ENCODE measurements at places on chromosomes 11 and 22.
A peak's percentile ranks its signal among the peaks of the same experiment; 100 is the strongest.

DNA sequence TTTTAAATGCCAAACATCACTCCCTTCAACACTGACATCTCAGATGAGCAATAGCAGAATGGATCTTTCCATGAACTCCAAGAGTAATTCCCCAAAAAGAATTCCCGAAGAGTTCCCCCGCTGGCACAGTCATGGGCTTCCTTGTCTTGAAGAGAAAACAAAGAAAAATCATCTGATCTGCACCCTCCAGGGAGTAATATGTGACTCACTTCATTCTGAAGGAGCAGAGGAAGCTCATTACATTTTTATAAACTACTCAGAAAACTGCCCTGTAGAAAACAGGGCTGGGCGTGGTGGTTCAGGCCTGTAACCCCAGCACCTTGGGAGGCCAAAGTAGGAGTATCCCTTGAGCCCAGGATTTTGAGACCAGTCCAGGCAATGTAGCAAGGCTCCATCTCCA, 35.7 kb downstream of the CELSR1 start:
- peak; percentile 88 for DNase-seq

DNA sequence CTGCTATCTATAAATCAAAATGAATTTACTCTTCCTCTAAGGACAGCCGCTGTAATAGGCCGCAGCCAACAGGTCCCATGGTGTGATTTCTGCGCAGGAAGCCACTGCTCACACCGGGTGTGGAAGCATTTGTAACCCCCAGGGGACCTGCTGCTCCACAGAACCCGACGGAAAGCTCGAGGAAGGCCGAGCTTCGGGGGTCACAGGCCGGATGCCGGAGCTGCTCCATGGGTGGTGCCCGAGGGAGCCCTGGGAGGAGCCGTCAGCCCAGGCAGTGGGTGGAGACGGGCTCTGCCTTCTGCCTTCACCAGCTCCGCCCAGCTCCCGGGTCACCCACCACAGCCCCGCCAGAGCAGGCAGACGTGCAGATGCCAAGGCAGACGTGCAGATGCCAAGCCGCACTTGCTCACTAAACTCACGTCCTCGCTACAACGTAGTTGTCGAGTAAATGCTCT, 63.5 kb downstream of the BRD1 start:
- DNase-seq, result peak; percentile 36

DNA sequence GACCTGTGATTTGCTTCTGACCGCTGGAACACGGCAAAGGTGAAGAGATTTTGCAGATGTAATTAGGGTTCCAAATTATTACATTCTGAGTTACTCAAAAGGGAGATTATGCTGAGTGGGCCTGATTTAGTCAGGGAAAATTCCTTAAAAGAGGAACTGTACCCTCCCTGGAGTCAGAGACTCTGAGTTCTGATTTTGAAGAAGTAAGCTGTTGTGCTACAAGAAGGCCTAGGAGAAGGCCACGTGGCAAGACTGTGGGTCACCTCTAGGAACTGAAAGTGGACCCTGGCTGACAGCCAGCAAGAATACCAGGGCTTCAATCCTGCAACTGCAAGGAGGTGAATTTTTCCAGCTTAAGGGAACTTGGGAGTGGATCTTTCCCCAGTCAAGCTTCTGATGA, 45.3 kb downstream of the CHRDL2 start:
- DNase-seq, result no peak

GRCh38 chr22:41848468-41848867, 15.6 kb downstream of the SREBF2 start:
- no peak for DNase-seq

DNA sequence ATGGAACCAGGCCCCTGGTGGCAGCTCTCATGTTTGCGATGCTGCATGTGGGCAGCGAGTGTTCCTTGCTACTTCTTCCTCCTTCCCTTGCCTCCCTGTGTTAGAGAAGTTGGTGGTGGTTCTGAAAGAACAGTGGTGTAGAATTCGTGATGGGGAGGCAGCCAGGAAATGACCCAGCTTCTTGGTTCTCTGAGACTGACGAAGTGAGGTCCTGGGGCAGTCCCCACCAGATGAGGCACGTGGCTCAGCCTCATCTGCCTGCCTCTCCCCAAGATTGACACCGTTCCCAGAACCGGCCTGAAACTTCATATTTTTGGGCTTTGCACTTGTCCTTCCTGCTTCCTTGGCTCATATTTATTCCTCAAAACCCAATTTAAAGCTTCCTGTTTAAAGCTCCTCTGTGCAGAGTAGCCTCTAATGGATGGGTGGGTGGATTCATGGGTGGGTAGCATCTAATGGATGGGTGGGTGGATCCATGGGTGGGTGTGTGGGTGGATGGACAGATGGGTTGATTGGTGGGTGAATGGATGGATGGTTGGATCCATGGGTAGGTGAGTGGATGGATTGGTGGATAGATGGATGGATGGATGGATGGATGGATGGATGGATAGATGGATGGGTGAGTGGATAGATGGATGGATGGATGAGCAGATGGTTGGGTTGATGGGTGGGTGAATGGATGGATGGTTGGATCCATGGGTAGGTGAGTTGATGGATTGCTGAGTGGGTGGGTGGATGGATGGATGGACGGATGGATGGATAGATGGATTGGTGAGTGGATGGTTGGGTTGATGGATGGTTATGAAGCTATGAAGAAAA, 77.3 kb upstream of the ATXN10 start:
- DNase-seq, result no peak

- DNase-seq, result no peak
Observed at GRCh38 chr11:126113963-126114362, 51.3 kb upstream of the CDON start.

DNA sequence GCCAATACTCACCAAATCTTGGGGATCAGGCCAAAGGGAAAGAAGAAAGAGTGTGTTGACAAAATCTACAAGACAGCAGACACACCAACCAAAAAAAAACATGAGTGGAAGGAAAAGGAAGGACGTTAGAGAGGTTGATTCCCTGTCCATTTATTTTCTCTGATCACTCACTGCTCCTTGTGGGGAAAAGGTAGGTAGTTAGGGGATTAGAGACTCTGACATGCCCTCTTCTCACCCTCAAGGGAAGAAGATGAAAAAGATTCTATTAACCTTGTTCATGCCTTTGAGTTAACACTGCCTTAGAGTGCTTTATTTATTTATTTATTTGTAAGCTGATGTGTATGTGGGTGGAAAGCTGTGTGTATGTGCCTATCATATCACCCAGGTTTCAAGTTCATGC, at the start of gene OR52H1:
Gene OR52H1, minus strand, starts transcription at position 101 of the 400 bp plus-strand sequence. CDS start 3,035 bp downstream, outside the sequence.
- DNase-seq, result no peak

GRCh38 chr11:96307776-96308140, 35.2 kb downstream of the MAML2 start:
- peak; percentile 93 for DNase-seq

GRCh38 chr11:68329536-68329935, 17.1 kb downstream of the LRP5 start:
- DNase-seq, result no peak

DNA sequence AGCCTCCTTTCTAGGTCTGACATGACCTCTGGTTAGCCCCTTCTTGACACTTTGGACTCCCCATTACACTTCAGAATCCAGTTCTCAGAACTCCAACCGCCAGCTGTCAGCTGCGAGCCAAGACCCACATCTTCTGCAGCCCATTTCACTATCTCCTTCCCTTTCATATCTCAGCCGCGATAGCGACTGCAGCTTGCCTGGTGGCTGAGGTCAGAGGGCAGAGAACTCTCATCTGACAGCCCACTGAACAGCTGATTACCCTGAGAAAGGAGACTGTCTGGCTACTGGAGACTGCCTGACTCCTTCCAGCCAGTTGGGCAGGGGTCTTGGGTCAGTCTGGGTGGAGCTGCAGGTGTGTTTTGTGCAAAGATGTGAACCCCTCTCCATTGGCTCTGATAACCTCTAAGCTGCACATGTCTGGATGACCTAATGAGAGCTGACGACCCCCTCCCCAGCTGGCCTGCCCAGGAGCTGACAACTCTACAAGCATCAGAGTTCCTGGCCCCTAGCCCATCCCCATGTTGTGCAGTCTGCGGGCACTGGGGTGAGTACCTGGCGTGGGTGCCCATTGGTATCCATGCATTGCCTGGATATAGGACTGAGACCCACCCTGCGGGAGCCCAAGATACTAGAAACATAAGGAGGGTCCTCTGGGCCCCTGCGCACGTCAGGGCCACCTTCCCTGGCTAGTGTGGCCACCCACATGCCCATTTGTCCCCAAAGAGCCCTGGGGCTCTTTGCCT, 1.1 kb downstream of the CHRM1 start:
- no peak for DNase-seq

DNA sequence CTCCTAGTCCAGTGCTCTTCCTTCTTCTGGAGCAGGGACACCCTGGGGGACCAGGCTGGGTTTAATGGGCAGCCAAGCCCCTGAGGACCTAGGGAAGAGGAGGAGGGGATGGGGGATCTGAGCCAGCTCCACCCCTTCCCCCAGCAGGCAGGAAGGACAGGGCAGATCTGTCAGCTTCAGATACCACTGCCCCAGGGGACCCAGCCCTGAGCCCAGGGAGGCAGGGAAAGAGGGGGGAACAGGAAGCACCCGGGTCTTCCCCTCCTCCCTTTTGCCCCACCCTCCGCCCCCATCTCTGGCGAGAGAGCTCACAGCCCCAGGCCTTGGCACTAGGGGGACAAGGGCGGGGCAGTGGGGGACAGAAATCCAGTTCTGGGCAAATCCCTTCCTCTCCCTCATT, 11.7 kb upstream of the SOX10 start:
- no peak for DNase-seq

- no peak for DNase-seq
Observed at GRCh38 chr11:60345489-60345888, 18.4 kb downstream of the MS4A6E start.

DNA sequence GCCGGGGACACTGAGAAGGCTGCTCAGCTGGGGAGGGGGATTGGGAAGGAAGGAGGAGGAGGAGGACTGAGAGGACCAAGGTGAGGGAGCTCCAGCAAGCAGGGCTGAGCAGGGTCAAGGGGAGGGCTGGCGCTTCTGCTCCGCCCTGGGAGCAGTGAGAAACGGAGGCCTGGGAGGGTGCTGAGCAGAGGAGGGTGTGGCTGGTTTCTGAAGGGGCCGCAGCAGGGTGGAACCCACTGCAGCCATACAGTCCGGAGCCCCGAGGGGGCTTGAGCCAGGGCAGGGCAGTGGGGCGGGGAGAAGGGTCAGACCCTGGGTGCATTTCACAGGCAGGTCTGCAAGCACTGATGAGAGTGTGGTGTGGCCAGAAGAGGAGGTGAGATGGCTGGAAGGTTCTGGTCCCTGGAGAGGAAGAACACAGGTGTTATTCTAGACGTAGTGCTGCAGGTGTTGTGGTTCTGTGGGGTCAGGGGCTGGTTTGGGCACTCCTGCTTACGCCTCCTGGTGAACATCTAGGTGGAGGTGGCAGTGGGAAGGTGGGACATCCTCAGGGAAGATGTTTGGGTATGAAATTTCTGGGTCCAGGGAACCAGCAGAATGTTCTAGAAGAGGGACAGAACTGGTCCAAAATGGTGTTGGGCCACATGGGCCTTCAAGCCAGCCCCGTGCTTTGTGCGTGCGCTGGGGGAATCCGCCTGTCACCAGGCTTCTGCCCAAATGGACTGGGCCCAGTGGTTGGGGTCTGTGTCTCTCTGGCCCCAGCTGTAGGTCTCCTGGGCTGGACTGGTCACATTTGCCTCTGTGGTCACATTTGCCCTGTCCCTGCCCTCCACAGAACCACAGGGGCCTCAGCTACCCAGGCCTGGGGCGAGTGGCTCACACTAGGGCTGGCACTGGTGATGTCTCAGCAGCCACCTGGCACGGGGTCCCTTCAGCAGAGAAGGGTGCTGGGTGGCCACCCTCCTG, 714.7 kb downstream of the BRD1 start:
- no peak for DNase-seq

- DNase-seq, result peak; percentile 94
Observed at GRCh38 chr11:62705880-62706849, 1.1 kb downstream of the BSCL2 start.

GRCh38 chr11:5528495-5528894, 12.0 kb upstream of the UBQLNL start:
- no peak for DNase-seq

DNA sequence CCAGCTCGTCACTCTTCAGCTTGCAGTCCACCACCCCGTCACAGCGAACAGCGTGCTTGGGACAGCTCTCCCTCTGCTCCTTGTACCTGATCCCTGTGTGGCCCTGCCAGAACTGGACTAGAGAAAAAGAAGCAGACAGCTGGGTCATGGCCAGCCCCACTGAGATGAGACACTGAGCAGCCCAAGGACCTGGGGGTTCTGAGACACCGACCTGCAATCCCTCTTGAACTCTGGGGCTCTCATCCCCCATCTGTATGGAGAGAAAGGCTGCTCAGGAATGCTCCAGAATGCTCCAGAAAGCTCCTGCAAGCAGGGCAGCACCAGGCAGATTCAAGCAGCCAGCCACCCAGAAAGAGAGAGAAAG, 14.8 kb downstream of the TMPRSS13 start:
- DNase-seq, result no peak

DNA sequence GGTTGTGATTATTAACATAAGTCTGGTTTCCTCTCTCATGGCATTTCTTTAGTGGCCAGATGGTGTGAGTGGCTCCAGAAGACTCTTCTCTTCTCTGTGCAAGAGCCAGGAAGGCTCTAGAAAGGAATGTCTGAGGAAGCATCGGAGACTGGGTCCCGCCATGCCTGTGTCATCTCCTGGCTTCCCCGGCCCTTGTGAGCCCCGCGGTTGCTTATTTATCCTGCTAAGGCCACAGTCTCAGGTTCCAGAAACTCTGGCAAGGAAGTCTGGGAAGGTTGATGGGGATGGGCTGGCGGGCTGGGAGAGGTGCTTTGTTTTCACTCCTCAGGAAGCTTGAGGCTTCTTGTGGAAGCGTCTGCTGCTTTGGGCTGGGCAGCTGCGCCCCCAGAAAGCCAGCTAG, 18.9 kb downstream of the BCR start:
- peak; percentile 28 for DNase-seq

- DNase-seq, result peak; percentile 38
Observed at GRCh38 chr22:20111045-20111688, 4.7 kb upstream of the RANBP1 start.

- DNase-seq, result peak; percentile 79
Observed at GRCh38 chr11:3022982-3023381, 30.9 kb upstream of the NAP1L4 start.

DNA sequence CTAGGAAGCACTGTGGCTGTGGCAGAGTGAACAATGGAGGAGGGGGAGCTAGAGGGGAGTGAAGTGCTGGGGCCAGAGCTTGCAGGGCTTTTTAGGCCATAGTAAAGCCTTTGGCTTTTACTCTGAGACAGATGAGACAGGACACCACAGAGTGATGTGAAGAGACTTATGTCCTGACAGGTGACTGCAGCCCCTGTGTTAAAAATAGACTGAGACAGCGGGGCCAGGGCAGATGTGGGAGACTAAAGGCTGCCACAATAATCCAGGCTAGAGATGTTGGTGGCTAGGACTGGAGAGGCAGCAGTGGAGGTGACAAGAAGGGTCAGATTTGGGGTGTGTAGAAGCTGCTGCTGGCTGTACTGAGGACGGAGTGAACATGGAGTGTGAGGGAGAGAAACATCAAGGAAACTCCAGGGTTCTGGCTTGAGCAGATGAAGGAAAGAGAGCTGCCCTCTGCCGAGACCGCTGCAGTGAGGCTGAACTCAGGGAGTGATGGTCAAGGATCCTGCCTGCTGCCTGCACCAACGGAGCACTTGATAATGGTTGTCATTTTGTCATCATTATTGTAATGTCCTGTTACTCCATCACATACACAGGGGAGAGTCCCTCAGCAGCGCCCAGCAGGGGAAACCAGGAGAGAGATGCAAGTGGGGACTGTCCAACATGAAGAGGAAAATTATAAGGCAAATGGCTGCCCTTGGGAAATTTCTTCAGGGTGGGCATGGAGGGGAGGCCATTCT, 27.4 kb downstream of the SLC43A1 start:
- no peak for DNase-seq
